Activated T-helper 1 cell treated with anti-CD3 and anti-CD28 coated beads, Interleukin-2, amount 50 U/mL, for 16 hours (primary cell): ENCODE measurements at places on chromosomes 5 and 9.

- no peak for DNase-seq
Measured at GRCh38 chr9:13358128-13358527, 78.6 kb upstream of the MPDZ start.

- no peak for DNase-seq
Measured at GRCh38 chr9:127064335-127064734, 58.1 kb downstream of the ANGPTL2 start.

DNA sequence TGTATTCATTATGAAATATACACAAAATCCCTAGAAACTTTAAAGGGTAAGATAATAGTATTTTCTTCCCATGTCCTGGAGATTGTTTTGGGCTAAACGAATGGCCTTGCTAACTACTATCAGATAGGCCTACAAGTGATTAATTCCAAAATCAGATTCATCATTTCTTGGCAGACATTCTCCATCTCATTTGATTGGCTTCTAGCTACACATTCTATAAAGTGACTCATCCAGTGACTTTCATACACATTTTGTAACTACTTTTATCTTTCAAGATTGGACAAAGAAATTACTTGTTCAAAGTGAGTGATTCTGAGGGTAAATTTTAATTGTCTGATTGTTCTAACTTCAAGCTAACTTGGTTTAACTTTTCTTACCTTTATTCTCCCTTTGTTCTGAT lies 93.3 kb downstream of the RAPGEF6 start:
- DNase-seq: no peak

DNA sequence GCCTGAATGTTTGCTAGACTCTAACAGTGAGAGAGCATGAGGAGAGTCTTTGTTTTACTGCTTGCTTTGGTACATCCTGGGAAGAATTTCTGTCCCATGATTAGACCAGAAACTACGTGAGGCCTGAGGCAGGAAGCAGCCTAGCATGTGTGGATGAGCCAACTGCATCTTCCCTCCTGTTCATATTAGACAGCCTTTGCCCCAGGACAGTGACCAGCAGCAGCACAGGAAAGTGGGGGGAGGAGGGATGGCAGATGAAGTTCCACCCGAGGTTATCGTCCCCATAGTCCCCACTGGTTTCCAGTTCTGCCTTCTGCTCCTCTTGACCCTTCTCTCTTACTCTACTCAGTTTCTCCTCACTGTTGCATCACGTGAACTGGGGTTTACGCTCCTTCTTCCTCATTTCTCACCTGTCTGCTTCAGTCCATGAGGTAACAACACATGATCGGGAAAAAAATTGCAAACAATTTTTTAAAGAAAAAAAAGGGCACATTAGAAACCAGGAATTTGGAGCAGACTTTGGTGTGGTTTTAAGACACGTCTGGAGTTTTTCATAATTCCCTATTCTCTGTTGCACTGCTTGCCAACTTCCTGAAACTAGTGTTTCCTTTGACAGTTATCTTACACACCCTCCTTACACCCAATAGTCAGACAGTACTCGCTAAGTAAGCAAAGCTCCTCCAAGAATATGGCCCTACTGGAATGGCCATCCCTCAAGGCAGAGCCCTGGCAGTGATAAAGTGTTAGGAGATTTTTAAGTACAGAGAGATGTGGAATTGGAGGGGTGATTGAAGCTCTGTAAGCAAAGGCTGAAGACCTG lies 84.1 kb downstream of the SNX18 start:
- no peak for DNase-seq

DNA sequence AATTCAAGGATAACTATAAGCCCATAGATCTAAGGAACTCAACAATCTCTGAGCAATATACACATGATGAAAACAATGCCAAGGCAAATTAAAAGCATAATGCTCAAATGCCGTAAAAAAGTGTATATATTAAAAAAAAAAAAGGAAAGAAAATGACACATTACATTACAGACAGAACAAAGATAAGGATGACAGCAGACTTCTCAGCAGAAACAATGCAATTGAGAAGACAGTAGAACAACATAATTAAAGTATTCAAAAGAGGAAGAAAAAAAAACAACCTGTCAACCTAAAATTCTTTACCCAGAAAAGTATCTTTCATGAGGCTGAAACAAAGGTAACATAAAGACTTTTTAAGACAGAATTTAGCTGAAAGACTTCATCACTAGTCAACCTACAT lies 591.7 kb downstream of the ZNF608 start:
- no peak for DNase-seq

DNA sequence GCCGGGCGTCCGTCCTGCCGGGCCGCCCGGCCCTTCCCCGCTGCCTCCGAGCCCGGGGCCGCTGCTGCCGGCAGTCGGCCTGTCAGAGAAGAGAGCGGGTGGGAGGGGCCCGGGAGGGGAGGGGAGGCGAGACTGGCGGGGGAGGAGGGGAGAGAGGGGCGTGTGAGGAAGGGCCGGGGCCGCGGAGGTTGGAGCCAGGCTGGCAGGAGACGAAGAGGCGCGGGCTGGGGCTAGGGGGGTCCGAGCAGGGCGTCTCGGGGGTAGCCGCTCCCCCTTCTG lies 570 bp downstream of the CREBRF start:
- no peak for DNase-seq

DNA sequence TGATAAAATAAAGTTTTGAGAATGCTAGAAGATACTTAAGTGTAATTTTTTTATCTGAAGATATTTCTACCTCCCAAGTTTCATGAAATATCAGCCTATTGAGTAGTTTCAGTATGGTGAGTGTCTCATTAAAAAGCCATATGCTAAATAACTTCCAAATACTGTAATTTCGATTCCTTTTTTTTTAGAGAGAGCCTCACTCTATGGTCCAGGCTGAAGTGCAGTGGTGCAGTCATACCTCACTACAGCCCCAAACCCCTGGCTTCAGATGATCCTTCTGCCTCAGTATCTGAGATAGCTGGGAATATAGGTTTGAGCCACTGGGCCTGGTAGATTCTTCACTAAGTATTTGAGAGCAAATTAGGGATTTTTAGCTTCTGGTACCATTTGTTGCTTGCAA lies 24.5 kb downstream of the CDC42SE2 start:
- DNase-seq: no peak

GRCh38 chr9:134913713-134914500 lies 3.8 kb downstream of the FCN1 start:
- DNase-seq: no peak

GRCh38 chr5:164869325-164869724 lies 1363.9 kb downstream of the MAT2B start:
- DNase-seq: no peak

- no peak for DNase-seq
Measured at GRCh38 chr5:132488590-132488989, 2.0 kb downstream of the IRF1 start.

GRCh38 chr5:18745988-18746615 lies 1111.8 kb downstream of the TAF11L14 start:
- peak; percentile 11 for DNase-seq

- DNase-seq: no peak
Measured at GRCh38 chr5:107744418-107745330, 73.9 kb upstream of the EFNA5 start.

- DNase-seq: no peak
Measured at GRCh38 chr9:116453785-116454184, 233.3 kb upstream of the TRIM32 start.

DNA sequence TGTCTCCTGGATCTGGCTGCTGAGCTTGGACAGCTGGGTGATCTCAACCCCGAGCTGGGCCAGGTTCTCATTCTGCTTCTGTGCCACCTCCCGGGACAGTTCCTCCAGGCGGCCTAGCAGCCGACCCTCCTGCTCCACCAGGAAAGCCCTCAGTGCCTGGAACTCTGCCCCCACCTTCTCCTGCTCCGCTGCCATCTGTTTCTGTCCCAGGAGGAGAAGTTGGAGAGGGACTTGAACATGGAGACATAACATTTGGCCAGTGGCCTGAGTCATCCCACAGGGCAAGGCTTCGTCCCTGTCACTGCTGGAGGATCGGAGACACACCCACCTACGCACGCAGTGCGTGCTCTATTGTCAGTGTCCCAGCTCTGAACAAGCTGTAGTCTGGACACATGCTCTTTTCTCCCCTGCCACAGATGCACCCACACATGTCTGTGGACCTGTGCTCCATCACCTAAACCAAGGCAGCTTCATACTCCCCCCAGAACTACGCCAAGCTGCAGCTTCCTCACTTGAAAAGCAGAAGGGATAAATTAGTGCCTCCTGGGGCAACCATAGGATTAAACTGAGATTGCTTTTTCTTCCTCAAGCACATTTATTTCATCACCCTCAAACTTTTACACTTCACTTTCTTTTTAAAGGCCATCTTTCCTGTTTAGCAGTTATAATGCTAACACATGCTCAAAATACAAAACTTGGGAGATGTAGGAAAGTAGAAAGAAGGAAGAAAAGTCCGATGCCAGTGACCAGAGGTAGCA lies 4.9 kb downstream of the TRIM7 start:
- DNase-seq: no peak

GRCh38 chr5:86929123-86929766 lies 311.5 kb downstream of the COX7C start:
- DNase-seq: no peak

DNA sequence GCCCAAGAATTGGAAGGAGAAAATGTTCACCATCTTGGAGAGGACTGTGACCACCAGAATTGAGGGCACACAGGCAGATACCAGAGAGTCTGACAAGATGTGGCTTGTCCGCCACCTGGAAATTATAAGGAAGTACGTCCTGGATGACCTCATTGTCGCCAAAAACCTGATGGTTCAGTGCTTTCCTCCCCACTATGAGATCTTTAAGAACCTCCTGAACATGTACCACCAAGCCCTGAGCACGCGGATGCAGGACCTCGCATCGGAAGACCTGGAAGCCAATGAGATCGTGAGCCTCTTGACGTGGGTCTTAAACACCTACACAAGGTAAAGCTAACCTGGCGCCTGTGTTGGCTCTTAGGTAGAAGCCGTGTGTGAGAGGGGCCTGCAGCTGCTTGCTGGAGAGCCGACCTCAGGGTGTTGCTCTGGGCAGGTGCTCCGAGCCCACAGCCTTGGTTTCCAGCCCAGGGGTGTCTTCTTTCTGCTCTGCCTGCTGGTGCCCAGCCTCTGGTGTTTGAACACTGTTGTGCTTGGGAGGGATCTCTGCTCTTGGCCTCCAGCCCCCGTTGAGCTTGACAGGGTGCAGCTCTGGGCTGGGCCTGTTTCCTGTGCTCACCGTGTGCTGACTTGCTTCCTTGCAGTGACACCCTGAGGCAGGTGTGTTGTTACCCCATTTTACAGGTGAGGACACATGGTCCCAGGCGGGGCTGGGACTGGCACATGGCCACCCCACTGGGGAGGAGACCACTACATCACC lies 10.9 kb downstream of the EXOC3 start:
- DNase-seq: no peak

- DNase-seq: no peak
Measured at GRCh38 chr9:84323858-84324257, 16.7 kb downstream of the SLC28A3 start.

GRCh38 chr5:61313960-61314681 lies 17.9 kb upstream of the ZSWIM6 start:
- DNase-seq: no peak

DNA sequence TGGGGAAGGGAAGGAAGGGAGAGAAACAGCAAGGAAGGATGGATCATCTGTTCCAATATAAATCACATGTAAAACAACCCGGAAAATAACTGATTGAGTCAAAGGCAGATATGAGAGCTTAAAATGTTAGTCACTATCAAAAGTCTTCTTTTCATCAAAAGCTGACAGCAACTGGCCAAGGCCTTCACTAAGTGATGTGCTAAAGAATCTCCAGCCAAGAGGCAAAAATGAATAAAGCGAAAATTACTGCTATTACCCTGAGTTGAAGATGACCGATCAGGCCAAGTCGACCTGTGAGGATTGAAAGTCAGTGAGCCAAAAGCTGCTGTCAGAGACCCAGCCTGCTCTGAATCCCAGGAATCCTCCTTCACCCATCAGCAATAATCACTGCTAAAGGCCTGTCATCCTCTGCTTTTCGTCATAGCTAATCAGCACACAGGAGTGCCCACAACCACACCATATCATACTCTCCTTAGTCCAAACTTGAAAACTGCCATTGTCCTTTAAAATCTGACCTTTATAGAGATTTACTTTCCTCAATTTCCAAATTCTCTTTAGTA lies 736.9 kb downstream of the TLE1 start:
- no peak for DNase-seq

GRCh38 chr5:65986050-65986451 lies 59.7 kb downstream of the ERBIN start:
- DNase-seq: no peak

DNA sequence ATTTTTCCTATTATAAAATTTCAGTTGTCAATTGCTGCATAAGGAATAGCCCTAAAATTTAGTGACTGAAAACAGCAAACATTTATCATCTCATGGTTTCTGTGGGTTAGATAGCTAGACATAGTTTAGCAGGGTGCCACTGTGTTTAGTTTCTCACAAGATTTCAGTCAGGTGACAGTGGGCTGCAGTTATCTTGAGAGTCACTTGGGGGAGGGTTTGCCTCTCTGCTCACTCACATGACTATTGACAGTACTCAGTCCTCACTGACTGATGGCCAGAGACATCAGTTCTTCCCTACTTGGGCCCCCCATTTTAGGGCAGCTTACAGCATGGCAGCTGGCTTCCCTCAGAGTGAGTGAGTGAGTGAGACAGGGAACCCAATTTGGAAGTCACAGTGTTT lies 42.0 kb downstream of the PBX3 start:
- no peak for DNase-seq

DNA sequence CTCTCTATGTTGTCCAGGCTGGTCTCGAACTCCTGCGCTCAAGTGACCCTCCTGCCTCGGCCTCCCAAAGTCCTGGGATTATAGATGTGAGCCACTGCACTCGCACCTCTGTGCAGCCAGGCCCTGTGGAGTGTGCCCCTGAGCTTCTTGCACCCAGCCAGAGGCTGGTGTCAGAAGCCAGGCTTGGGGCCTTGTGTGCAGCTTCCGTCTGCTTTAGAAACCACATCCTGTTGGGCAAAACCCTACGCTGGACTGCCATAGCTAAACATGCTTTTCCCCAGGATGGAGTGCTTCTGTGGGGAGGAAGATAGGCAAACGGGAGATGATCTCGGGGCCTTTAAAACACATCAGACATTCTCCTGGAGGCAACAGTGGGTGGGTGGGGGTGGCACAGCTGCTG lies 40.1 kb downstream of the PRRT1B start:
- DNase-seq: peak; percentile 27

GRCh38 chr5:16736158-16736995 lies 119.6 kb upstream of the RETREG1 start:
- no peak for DNase-seq

DNA sequence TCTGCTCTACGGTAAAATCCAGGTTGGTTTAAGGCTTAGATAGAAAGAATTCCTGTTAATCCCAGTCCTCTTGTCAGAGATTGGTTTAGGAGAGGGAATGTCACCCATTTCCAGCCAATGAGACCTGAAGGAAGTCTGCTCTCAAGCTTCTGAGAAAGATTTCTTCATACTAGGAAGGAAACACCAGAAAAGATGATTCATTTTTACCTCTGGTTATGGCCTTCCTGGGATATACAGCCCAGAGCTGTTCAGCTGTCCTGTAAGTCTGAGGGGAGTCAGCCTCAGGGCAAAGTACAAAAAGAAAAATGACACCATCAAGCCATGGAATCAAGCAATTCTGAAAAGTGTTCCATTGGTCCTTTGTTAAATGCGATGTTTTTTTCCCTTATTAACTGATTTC lies 18.6 kb upstream of the CFAP95 start:
- no peak for DNase-seq
